HT-29 (cell line): ENCODE measurements at places on chromosomes 3 and 15. TPM values are rescaled to one million over a fixed set of nuclear protein-coding genes. Genes with fewer than 3 reads are reported as not detected.
A peak's percentile ranks its signal among the peaks of the same experiment; 100 is the strongest.

DNA sequence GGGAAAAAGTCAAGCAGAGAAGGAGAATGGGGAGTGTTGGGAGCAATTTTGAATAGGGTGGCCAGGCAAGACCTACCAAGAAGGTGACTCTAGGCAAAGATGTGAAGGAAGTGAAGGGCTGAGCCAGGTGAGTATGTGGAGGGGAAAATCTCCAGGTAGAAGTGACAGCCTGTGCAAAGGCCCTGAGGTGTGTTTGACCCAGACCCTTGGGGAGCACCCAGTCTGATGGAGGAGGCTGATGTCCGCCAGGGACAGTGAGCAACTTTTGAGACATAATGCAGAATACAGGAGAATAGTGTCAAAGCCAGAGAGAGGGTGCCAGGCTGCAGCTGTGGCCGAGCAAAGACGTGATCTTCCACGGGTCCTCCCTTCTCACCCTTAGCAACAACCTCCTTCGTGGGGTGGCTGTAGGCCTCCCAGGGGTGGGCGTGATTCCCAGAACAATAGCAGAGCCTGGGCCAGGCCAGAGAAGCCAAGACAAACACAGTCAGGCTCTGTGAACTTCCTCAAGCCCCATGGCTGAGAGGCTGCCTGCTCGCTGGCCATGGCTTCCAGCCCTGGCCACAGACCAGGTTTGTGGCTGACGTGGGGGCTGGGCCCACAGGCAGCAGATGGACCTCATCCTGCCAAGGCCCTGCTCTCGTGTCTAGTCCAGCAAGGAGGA lies 58.1 kb downstream of the SLC6A6 start:
- no peak for DNase-seq

AQR gene
- 18.0 and 20.0 TPM in 2 replicates for total RNA-seq

GRCh38 chr15:42084465-42085235 lies 9.7 kb downstream of the PLA2G4D start:
- DNase-seq: peak; percentile 93

DNA sequence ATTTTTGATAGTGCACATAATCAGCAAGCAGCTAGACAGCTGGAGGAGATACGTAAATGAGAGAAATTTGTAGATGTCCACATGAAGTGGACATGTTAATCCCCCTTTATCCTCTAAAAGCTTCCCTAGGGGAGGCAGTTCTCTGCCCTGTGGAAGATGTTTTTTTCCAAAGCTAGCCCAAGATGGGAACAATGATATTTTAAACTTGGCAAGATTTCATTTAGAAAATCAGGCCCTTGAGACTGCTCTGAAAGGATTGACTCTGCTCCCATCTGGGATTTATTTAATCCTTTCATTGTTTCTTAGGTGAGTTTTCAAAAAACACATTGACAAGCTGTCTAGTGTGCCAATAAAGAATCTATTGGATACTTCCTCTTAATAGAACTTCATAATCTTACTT lies 92.0 kb downstream of the SYNPR start:
- DNase-seq: no peak

ARHGEF26 gene
- total RNA-seq: 8.3 and 11.3 TPM in 2 replicates

GRCh38 chr15:72272997-72273352 lies 621 bp upstream of the PARP6 start:
- DNase-seq: no peak

DNA sequence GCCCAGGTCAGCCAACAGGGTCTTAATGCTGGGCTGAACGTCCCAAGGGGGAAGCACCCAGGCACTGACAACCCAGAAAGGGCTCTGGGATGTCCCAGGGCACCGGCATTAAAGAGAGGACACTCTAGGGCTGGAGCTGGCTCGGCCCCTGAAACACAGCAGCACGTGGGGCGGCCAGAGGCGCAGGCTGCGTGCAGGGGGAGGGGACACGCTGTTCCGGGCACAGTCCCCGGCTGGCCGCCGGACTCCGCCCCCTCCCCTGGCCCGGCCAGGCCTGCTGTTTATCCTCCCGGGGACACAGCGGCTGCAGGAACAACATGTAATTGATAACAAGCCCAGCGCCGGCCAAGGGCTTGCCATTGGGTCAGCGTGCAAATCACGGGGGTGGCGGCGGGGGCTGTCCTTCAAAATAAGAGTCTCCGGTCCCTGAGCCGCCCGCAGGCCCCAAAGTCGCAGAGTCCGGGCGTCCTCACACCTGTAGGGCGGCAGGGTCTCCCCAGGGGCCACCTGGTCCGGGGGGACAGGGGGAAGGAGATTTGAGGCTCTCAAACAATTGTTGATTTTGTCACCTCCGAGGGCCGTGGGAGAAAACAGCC lies 1.3 kb downstream of the KLF15 start:
- DNase-seq: peak; percentile 78

DNA sequence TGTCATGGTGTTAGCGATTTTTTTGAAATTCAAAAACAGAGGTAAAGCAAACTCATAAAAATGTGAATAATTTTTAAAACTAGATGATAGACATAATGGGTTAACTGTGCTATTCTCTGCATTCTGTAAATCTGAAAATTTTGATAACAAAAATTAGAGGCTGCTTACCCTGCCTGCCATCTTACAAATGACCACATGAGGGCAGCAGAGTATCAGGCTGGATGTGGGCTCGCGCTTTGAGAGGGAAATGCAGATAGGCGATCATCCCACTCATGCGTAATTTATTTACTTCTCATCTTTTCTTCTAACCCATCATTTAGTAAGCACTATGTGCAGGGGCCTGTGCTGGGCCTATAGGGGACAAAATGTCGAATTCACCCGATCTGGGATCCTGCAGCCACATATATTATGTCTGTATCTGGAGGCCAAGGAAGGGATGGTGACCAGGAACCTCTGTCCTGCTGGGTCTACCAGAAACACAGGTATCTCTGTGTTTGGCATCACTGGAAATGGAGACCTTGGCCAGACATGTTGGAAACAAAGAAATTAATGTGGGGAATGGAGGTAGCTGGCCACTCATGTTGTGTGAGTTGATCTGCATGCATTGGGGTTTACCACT lies 7.8 kb upstream of the RAD18 start:
- DNase-seq: peak; percentile 58

DNA sequence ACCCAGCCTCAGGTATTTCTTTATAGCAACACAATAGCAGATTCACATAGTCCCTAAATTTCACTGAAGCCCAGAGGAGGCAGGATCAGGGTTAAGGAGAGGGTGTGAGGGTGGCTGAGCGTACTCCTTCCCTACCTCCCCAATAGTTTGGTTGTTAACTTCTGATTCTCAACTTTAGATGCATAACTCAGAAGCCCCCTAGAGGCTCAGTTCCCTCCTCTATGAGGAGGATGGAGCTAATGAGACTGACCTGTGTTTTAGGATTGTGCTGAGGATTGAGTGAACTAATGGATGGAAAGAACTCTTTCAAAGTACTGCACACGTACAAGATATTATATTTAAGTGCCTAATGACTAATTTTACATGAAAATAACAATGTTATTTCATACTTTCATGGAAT lies 249.3 kb upstream of the SOX14 start:
- DNase-seq: no peak

- DNase-seq: no peak
These were observed 37.3 kb downstream of the DZIP1L start for GRCh38 chr3:138078096-138078495.
